ENCODE measurements at places on chromosomes 4 and X. TPM values are rescaled to one million over a fixed set of nuclear protein-coding genes. Genes with fewer than 3 reads are reported as not detected.

The SEPTIN11 gene
- 78.5 TPM for total RNA-seq

GRCh38 chr4:94221916-94222315 lies 14.3 kb downstream of the SMARCAD1 start:
- no peaks in the 10 kb centered on the region for H3K36me3 ChIP-seq
- no peak overlapping the region for H3K4me3 ChIP-seq
- no peak overlapping the region for H3K27ac ChIP-seq
- no peaks in the 10 kb centered on the region for H3K4me1 ChIP-seq
- no peaks in the 10 kb centered on the region for H3K27me3 ChIP-seq

The USP26 gene
- total RNA-seq, result not detected

The YY2 gene
- 4.4 TPM for total RNA-seq

DNA sequence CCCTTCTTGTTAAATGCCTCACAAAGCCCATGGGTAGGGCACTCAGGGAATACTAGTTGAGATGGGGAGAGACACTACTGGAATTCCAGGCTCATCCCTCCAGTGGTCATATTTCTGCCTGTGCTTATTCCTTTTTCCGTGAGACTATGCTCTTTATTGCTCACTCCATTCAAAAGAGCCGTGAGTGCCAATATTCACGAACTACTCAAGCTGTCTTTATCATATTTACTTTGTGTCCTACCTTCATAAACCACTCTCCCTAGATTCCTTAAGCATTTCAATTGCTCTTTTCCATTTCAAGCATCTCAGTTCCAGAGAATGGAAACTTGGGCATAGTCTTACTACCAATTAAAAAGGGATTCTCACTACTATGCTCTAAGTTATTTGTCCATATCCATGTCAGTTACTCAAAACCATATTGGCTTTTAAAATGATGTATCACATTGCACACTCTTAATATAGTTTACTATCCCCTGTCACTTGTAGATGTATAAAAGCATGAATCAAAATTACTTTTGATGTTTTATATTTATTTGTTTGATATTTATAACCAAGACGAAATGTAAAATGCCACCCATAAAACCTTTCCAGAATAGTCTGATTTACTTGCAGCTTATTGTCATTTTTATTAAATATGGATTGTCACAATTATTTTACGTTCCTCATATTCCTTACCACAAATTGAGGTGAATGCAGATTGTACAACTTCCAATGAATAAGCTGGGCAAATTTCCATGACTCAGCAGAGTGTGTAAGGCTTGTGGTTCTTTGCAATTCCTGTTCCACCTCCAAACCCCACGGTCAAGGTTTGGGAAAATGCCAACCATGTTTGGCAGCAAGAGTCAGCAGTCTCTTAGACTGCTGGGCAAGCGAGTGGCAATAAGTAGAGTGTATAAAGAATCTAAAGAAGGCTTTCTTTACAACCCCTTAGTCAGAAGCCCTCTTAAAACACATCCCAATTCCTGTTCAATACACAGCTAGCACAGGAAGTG lies 24.4 kb downstream of the ENOX2 start:
- DNase-seq, result no peak
- H3K27ac ChIP-seq, result no peak overlapping the region
- H3K36me3 ChIP-seq, result no peaks in the 10 kb centered on the region
- H3K27me3 ChIP-seq, result no peaks in the 10 kb centered on the region
